H4 (cell line): ENCODE measurements at places on chromosomes 5 and 9.

DNA sequence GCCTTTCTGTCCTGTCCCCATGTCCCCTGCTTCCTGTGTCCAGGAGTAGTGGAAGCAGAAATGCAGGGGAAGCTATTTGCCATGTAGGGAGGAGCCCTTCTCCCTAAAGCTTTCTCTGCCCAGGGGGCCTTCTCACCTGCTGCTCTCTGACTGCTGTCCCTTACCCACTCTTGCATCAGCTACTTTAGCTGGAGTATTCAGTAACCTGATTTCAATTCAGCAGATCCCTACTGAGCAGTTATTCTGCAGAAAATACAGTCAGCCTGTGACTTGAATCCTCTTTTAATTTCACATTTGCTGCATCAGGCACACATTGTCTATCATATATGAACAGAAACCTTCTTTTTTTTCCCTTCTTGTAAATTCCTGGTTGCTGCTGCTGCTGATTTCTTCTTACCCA lies 90.4 kb downstream of the MVB12B start:
- DNase-seq = no peak

- peak; percentile 96 for DNase-seq
These were observed 38.0 kb downstream of the PALM2AKAP2 start for GRCh38 chr9:109817846-109818472.

DNA sequence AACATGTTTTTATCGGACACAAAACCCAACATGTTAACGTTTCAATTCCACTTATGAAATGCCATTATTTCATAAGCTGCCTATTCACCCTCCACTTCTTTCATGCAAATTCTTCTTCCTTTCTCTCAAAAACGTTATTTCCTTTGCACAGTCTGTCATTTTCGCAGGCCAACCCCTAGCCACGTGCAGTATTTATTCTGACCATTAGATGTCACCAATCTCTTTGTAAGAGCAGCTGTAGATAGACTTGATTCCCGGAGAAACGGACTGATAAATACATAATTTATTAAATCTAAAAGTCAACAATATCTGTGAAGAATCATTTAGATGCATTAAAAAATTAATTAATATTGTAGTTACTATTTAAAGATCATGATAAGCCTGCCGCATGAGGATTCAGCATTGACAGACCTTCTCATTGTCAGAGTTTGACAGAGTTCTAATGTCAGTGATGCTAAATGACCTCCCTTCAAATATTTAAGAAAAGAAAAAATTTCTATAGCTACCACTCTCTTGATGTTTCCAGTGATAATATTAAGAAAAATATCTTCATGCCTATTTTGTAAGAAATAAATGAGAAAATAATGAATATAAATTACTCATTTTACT lies 933.6 kb downstream of the CDH12 start:
- peak; percentile 59 for DNase-seq

GRCh38 chr5:144085381-144085780 lies 85.1 kb downstream of the YIPF5 start:
- no peak for DNase-seq

GRCh38 chr5:1341863-1342262 lies 3.0 kb downstream of the CLPTM1L start:
- no peak for DNase-seq

- peak; percentile 61 for DNase-seq
These were observed 94.5 kb downstream of the PDE4D start for GRCh38 chr5:59798862-59799667.

DNA sequence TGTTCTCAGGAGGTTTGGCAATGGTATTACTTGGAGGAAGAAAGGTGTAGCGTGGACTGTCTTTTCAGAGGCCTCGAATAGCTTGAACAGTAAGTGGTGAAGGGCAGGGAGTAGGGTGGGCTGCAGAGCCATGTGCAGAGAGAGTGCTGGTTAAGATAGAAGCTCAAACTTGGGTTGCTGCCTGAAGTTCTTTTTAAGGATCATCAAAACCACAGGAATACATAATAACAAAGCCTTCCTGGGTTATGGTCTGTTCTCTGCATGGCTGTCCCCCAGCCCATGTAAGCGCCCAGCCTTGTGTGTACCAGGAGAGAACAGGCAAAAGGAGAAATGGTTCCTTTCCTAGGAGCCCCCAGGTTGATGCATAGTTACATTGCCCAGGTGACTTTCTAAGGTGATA lies 43.9 kb downstream of the RCL1 start:
- DNase-seq = no peak

DNA sequence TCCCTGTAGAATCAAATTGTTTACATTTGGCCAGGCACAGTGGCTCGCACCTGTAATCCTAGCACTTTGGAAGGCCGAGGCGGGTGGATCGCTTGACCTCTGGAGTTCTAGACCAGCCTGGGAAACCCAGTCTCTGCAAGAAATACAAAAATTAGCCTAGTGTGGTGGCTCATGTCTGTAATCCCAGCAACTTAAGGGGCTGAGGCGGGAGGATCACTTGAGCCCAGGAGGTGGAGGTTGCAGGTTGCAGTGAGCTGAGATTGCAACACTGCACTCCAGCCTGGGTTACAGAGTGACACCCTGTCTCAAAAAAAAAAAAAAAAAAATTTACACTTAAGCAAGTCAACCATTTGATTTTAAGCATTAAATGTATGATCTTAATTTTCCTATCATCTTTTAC lies 17.5 kb upstream of the IQGAP2 start:
- DNase-seq = no peak

DNA sequence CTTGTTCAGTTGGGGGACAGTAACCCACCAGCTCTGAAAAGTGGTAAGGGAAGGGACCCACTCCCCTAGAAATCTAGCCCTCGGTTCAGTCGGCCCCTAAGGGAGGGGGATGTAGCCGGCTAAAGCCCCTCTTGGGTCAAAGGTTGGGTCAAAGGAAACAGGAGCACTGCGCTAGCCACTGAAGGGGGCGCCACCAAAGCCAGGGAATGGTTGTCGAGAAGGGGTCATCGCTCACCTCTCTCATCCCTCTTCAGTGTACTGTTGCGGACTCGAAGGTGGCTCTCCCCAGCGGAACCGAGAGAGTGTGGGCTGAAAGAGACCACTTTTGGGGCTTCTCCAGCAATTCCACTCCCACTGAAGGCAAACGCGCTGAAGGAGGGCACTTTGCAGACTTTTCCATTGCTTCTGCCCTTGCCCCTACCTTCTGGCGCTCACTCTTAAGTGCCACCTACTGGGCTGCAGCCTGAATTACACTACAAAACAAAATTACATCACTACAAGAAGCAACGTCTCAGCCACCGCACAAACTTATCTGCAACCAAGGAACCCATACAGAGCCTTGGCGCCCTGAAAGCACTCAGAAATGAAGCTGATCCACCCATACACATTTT lies 396.9 kb downstream of the PDE4D start:
- peak; percentile 35 for DNase-seq

DNA sequence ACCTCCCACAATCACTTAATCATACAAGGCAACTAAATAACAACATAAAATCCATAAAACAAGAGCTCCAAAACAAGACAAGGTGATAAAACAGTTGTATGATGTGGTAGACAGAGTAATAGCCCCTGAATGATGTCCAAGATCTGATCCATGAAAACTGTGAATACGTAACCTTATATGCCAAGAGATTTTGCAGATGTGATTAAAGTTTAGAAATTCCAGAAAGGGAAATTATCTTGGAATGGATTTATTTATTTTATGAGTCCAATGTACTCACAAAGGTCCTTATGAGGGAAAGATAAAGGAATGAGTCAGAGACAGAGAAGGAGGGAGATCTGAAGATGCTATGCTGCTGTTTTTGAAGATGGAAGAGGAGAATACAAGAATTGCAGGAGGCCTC lies 1775.7 kb upstream of the C9orf72 start:
- DNase-seq = peak; percentile 5

GRCh38 chr5:129858131-129858675 lies 46.1 kb upstream of the CHSY3 start:
- no peak for DNase-seq

GRCh38 chr9:128554155-128554862 lies 1.9 kb downstream of the SPTAN1 start:
- DNase-seq = peak; percentile 71

- no peak for DNase-seq
These were observed 29.2 kb upstream of the RASGRF2 start for GRCh38 chr5:80930940-80931339.

GRCh38 chr9:73923796-73924195 lies 573.3 kb upstream of the RORB start:
- no peak for DNase-seq

DNA sequence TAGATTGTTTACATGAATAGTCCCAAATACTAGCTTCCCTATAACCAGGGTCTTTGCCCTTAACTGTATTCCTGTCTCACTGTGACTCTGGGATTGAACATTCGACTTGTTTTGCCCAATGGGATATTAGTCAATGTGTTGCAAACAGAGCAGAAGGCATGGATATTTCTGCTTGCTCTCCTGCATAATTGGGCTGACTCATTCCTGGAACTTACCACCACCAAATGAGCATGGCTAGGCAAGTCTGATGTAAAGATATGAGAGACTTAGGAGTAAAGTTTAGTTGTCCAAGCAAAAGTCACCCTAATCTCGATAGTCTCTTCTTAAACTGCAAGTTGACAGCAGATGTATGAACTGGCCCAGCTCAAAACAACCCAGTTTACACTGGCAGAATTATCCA lies 273.5 kb upstream of the CCNG1 start:
- peak; percentile 56 for DNase-seq

GRCh38 chr5:178074266-178074952 lies 38.9 kb upstream of the N4BP3 start:
- no peak for DNase-seq

DNA sequence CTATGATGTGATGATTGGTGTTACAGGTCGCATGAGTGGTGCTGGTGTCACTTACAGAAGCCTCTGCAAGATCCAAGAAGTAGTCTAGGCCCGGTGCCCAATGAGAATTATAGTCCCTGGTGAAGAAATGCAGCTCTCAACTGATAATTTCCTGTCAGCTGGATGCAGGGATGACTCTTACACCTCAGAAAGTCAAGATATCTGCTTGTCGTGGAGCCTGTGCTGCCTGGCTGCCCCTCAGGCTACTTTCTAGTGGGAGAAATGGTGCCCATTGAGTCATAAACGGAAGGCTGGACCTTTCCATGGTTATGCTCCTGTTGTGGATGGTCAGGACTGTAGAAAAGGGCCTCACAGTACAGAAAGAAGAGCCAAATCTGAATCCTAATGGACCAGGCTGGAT lies 46.8 kb upstream of the NXNL2 start:
- no peak for DNase-seq

- no peak for DNase-seq
These were observed 51.7 kb downstream of the CCDC180 start for GRCh38 chr9:97359147-97359546.

GRCh38 chr9:123326662-123327093 lies 29.3 kb upstream of the CRB2 start:
- DNase-seq = no peak

DNA sequence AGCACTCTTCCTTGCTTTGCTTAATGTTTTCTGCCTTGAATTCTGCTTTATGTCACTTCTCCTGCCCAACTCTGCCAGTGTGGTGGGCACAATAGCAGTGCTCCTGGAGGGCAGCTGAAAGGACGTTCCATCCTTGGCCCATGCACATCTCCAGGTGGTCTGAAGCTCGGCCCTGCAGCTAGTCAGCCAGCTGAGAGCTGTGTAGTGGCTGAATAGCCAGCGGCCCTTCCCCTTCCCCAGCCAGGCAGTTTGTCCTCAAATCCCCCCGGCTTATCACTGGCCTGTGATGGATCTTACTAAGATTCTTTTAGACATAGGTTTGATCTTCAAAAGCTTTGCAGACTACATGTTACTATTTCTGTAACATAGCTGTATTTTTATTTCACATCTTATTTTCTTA lies 42.7 kb upstream of the ANGPTL2 start:
- no peak for DNase-seq

DNA sequence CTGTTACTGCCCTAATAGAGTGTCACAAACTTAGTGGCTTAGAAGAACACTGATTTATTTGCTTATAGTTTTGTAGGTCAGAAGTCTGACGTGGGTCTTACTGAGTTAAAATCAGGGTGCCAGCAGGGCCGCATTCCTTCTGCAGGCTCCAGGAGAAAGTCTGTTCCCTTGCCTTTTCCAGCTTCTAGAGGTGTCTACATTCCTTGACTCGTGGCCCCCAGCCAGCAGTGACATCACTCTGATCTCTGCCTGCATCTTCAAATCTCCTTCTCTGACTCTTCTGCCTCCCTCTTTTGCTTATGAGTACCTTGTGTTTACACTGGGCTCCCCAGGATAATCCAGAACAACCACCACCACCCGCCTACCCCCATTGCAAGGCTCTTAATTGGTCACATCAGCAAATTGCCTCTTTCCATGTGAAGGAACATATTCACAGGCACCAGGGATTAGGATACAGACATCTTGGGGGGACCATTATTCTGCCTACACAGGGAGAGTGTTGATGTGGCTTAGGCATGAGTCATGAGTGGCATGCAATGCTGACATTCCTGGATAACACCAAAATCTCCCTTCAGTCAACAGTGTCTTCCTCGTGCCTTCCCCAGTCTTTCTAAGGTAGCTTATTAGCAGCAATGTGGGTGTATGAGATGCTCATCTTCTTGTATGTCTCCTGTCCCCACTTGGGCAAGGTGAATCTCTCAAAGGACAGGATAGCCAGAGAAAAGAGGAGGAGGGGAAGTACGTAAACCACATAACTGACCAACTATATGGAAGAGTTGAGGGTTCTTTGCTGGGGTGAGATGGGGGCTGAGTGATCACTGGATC lies 24.4 kb downstream of the CYFIP2 start:
- DNase-seq = peak; percentile 38
